ENCODE measurements at places on chromosomes 7 and 10.

DNA sequence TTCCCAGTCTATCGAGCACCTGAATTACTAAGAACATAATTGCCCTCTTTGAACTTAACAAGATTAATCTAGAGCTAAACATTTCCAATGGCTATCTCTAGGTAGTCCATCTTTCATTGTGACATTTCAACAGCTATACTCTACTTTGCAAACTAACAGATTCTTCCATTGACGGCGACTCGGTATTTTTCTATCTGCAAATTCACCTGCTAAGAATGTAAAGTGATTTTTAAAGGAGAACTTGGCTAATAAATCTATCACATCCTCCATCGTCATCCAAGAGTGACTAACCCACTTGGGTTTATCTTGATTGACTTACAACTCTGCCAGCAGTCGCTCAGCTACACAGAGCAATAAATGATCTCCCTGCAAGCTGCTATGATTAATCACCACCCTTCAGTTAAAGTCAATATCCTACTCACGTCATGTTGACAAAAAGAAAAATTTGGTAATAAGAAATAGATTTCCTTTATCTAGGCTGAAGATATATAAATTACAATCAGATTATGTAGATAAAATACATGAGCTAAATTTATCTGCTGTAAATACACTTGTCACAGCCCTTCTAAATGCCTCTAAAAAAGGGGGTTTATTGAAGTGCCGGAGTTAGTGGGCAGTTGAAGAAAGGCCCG, 99.5 kb downstream of the SFMBT2 start:
- H3K27ac ChIP-seq, result no peak overlapping the region
- DNase-seq, result no peak
- no peaks in the 10 kb centered on the region for H3K27me3 ChIP-seq
- peaks cover 39% of the 10 kb centered on the region for H3K36me3 ChIP-seq
- H3K4me1 ChIP-seq, result peaks cover 26% of the 10 kb centered on the region
- no peak overlapping the region for H3K4me3 ChIP-seq

DNA sequence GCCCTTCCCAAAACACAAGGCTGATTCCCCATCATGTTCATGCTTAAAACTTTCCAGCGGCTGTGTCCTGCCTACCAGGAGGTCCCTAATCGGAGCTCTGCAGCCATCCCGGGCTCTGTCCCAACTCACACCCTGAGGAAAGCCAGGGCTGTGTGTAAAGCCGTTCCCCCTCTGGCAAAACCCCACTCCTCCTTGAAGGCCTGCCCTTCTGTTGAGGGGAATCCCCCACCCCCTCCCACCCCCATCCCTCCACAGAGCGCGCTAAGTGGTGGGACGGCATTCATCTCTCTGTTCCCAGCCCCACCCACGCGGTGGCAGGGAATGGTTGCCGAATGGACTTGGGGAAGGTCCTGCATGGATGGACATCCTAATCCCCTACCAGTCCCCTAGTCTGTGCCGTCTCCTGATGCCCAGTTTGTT, 667 bp upstream of the TMEM120A start:
- H3K4me3 ChIP-seq, result peak overlapping the region; percentile 76
- DNase-seq, result no peak
- peaks cover 38% of the 10 kb centered on the region for H3K36me3 ChIP-seq
- H3K27ac ChIP-seq, result no peak overlapping the region
- no peaks in the 10 kb centered on the region for H3K27me3 ChIP-seq

GRCh38 chr7:122886357-122887081, at the start of gene CADPS2:
Gene CADPS2, minus strand, starts transcription at chr7:122886460. Its CDS starts 123 bp downstream, at chr7:122886337.
- no peak for DNase-seq
- peaks cover 9% of the 10 kb centered on the region for H3K4me1 ChIP-seq
- H3K27me3 ChIP-seq, result peaks cover 51% of the 10 kb centered on the region

DNA sequence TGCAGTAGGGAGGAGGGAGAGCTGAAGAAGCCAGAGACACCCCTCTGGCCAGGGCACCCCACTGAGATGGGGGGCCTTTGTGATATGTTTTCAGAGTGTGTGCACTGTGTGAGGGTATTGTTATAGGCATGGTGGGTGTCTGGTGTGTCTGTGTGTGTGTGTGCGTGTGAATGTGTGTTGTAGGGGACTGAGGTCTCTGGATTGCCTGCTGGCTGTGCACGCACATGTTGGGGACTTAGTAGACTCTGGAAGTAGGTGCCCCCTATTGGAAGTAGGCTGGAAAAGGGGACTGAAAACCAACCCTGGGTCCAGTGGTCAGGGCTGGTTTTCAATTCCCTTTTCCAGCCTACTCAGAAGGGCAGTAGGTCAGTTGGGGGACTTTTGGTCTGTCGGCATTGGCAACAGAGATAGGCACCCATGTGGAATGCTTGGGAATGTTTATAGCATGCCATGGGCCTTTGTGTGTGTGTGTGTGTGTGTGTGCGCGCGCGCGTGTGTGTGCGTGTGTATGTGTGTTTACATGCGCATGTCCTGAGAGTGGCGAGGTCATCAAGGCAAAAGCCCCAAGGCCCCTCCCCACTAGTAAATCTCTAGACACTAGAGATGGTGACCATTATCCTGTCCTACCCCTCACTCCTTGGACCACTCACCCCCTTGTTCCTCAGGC, 78.8 kb downstream of the HIF1AN start:
- no peak overlapping the region for H3K4me3 ChIP-seq
- no peaks in the 10 kb centered on the region for H3K36me3 ChIP-seq
- H3K4me1 ChIP-seq, result no peaks in the 10 kb centered on the region
- peaks cover 41% of the 10 kb centered on the region for H3K27me3 ChIP-seq

GRCh38 chr7:105715528-105715927, 134.2 kb upstream of the EFCAB10 start:
- H3K27ac ChIP-seq, result no peak overlapping the region
- no peak overlapping the region for H3K4me3 ChIP-seq
- peaks cover 19% of the 10 kb centered on the region for H3K36me3 ChIP-seq
- DNase-seq, result no peak

- no peak for DNase-seq
- H3K4me3 ChIP-seq, result peak overlapping the region; percentile 60
- H3K27ac ChIP-seq, result peak overlapping the region; percentile 47
- peaks cover 72% of the 10 kb centered on the region for H3K36me3 ChIP-seq
- peaks cover 33% of the 10 kb centered on the region for H3K4me1 ChIP-seq
- H3K27me3 ChIP-seq, result no peaks in the 10 kb centered on the region
Observed at GRCh38 chr7:92695308-92696261, 105.4 kb upstream of the FAM133B start.

DNA sequence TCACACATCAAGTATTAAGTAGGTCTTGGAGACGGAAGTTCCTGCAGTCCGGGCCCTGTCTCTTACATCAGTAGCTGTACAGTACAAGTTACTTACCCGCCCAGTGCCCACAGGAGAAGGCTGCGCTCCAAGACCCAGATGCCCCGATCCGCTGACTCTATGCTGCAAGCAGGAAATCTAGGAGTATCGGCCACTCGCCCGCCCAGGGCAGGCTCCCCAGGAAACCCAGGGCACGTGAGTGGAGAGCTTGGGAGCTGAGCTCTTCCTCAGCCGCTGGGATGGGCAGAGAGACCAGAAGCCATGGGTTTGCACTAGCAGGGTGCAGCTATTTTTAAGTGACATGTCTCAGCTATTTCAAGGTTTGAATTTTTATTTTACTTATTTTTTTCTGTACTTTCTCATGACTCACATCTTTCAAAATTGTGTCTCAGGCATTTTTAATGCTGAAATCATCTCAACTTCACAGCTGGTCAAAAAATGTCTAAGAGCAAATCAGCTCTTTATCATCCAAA, 1.9 kb upstream of the GPER1 start:
- no peak overlapping the region for H3K4me3 ChIP-seq
- no peak overlapping the region for H3K27ac ChIP-seq
- H3K36me3 ChIP-seq, result no peaks in the 10 kb centered on the region
- H3K4me1 ChIP-seq, result peaks cover 3% of the 10 kb centered on the region

DNA sequence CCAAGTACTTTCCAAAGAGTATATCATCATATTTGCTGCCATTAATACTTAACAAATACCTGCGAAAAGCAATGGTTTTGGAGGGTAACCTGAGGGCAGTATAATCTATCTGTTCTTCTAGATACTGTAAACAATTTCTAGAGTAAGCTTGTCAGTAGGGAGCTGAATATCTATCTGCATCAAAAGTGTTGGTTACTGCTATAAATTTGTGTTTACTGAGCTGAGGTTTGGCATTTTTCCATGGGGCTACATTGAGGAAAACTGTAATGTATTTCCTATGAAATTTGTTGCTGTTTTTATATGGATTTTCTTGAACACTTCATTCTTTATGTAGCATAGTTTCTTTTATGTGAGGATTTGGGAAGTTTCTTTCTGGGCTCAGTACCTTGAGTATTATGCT, 913.4 kb downstream of the CNTNAP2 start:
- no peak overlapping the region for H3K27ac ChIP-seq
- H3K36me3 ChIP-seq, result no peaks in the 10 kb centered on the region
- H3K27me3 ChIP-seq, result no peaks in the 10 kb centered on the region
- no peak overlapping the region for H3K4me3 ChIP-seq

- H3K4me3 ChIP-seq, result no peak overlapping the region
- no peaks in the 10 kb centered on the region for H3K4me1 ChIP-seq
- peaks cover 15% of the 10 kb centered on the region for H3K27me3 ChIP-seq
- no peaks in the 10 kb centered on the region for H3K36me3 ChIP-seq
- H3K27ac ChIP-seq, result no peak overlapping the region
Observed at GRCh38 chr10:48599830-48600134, 5.1 kb downstream of the ARHGAP22 start.

- H3K4me3 ChIP-seq, result no peak overlapping the region
- H3K27me3 ChIP-seq, result no peaks in the 10 kb centered on the region
- H3K4me1 ChIP-seq, result no peaks in the 10 kb centered on the region
- DNase-seq, result no peak
Observed at GRCh38 chr7:90761584-90761983, 165.5 kb downstream of the CDK14 start.
